Stimulated activated CD8-positive, alpha-beta memory T cell treated with anti-CD3 and anti-CD28 coated beads, Interleukin-7, amount 100 ng/mL, for 4 hours (primary cell): ENCODE measurements at places on chromosomes 12 and 14.

- peak; percentile 98 for DNase-seq
Observed at GRCh38 chr14:23301288-23301968, 1.2 kb downstream of the PPP1R3E start.

- DNase-seq: no peak
Observed at GRCh38 chr12:30142301-30142700, 358.6 kb upstream of the TMTC1 start.

- DNase-seq: no peak
Observed at GRCh38 chr12:69068448-69068847, 135.5 kb upstream of the CPM start.

DNA sequence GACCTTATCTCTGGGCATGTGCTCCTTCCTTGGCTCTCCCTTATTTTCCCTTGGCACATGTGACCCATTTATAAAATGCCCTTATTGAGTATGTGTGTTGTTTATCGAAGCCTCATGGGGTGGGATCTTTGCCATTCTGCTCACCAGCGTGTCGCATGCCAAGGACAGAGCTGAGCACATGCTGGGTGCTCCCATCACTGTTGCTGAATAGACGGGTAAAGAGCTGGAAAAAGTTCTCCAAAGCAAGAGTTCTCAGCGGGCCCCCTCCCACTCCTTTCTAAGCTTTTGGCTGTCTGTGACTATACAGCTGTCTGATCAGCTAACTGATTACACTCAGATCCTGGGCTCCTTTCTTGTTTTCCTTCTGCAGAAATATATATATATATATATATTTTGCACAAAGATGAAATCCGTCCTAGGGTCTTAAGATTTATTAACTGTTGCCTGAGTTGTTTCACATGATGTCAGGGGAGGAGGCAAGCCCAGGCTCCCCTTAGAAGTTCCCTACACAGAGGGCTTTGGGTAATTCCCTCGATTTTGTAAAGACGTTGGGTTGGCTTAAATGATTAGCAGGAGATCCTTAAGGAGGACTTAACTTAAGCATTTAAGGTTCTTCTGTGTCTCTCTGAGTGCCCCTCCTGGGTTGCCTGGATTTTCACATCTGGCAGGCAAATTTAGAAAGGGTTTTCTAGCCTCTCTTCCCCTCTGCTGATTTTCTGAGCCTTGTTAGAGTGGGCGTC lies 71.6 kb downstream of the TMEM132C start:
- no peak for DNase-seq

- DNase-seq: no peak
Observed at GRCh38 chr12:121388421-121388981, 11.4 kb upstream of the RNF34 start.

GRCh38 chr14:35708062-35708461 lies 101.0 kb downstream of the RALGAPA1 start:
- no peak for DNase-seq

GRCh38 chr12:55931780-55932550 lies 1.0 kb downstream of the DGKA start:
- no peak for DNase-seq

- DNase-seq: no peak
Observed at GRCh38 chr12:77133566-77133965, 68.2 kb upstream of the E2F7 start.

DNA sequence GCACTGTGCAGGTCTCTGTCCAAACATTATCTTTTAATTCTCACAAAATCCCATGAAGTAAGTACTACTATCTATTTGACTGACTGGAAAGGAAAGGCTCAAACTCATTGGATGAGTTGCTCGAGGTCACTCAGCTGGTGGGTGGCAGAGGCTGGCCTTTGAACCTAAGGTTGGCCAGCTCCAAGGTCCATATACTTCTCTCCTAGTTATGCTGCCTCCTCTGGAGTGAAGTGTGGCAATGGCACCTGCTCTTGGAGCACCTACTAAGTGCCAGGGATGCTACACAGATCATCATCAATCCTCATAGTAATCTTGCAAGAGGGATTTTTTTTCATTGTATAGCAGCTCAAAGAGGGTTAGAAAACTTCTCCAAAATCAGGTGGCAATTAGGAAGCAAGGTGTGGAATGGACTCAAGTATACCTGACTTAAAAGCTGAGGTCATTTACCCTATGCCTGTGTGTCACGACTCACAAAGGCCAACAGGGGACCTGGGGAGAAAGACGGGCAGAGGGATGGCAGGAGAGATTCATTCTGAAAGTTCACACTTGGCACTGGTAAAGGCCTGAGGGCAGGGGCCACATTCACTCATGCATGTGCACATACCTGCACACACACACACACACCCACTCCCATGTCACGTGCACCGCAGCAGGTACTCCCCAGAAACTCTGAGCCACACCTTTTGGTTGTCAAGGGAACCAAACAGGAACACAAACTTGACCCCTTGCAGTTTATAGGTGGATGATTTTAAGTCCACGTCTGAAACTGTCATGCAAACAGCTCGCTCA lies 146.4 kb downstream of the FOXN3 start:
- DNase-seq: no peak

DNA sequence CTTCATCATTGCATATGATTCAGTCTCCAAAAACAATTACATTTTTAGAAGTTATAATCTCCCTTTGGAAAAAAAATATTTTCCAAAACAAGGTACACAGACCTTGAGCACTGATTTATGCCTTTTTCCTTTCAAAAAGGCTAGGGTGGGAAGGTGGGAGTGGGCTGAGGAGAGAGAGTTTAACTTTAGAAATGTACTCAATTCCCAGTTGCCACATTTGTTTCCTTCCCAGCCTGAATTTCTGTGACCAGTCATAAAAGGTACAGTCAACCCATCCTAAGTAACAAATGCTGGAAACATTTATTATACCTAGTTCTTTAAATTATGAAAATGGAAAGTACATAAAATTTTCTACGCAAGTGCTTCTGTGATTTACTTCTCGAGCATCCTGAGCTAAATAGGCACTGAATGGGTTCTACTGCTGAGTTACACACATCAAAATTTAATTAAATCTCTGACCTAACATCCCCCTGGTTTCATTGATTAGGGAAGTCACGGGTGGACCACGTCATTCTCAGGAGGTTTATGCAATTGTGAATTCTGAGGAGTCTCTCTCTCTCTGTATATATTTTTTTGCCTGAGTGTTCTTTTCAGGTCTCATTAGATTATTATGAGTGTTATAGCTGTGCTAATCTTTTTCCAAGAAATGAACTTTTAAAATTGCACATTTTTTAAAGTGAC lies 371.8 kb downstream of the BTG1 start:
- DNase-seq: no peak

DNA sequence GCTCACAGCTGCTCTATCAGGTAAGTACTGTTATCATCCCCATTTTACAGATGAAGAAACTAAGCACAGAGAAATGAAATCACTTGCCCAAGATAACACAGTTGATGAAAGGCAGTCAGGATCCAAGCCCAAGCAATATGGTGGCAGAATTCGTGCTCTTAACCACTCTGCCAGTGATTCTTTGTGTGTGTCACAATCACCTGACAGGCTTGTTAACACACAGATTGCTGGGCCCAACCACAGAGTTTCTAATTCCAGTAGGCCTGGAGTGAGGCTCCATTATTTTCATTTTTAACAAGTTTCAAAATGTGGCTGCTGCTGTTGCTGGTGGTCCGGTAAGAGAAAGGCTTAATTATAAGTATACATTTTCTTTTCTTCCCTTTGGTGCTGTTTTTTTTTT lies 134.2 kb downstream of the TGFB3 start:
- no peak for DNase-seq

DNA sequence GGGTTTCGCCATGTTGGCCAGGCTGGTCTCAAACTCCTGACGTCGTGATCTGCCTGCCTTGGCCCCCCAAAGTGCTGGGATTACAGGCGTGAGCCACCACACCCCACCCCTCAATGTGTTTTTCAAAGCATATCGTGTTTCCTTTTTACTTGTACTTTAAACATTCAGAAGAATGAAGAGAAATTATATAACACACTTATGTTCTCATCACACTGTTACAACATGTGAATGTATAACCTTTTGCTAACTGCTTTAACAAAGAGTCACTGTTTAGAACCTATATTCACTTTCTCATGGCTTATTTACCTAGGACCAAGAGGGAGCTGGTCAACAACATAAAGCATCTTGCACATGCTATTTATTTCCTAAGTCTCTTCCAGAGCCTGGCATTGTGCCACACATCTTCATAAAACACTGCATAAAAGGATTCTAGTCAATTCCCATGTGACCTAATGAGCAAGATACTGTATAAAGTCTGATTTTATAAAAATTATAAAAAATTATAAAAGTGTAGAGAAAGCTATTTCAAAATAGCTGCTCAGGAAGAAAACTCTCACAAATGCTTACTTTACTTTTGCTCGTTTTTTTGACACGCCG lies 16.0 kb upstream of the ACTR6 start:
- DNase-seq: no peak

GRCh38 chr12:48981757-48982157 lies 3.6 kb downstream of the WNT1 start:
- DNase-seq: no peak

GRCh38 chr12:120324841-120325417 lies 2.6 kb downstream of the PLA2G1B start:
- no peak for DNase-seq
